ENCODE measurements at places on chromosomes 6 and 20.

DNA sequence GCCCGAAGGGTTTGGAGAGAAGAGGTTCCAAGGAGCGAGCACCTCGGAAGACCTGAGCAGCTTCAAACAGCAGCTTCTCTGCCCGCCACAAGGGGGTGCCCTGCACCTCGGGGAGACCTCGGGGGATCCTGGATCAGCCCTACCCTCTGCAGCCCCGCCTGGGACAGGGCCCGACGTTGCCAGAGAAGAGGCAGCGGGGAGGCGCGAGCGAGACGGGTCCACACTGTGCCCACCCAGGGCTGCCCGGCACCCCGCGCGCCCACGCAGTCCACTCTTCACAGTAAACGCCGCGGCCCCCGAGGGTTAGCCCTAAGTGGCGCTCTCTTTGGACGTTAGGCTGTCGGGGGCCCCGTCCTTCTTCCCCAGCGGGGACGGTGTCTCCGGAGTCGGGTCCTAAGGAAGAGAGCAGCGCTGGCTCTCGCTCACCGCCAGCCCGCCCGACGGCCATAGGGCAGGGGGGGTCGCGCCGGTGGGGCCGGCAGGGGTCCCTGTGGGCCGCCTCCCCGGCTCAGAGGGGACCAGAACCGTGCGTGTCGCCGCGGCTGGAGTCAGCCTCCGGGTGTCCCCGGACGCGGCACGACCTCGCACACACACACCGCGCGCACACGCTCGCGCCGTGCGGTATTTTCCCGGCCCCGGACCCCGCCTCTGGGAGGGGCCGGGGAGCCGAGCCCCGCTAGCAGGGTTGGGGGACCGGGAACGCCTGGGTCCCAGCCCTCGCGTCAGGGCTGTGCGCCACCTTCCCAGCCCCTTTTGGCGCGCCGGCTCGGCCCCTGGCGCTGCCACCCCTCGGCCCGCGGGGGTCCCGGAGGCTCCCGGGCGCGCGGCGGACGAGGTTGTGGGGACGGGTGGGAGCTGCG, 929 bp downstream of the CDH22 start:
- peak; percentile 48 for DNase-seq

DNA sequence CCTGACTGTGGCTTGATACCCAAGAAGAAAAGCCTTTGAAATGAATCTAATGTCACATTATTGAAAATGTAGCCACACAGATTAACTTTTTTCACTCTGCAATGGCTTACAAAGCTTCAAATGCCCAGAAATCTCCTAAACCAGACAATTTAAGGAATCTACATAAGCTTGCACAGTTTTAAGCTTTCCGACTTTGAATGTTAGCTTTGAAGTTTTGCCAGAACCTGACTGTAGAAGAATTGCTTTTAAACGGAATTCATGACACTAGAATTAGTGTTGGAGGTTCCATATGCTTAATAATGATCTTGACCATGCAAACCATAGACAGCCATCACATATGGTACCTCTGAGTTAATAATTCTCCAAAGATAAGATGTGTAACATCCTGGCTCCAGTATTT, 798.5 kb upstream of the EPHA7 start:
- DNase-seq: no peak

DNA sequence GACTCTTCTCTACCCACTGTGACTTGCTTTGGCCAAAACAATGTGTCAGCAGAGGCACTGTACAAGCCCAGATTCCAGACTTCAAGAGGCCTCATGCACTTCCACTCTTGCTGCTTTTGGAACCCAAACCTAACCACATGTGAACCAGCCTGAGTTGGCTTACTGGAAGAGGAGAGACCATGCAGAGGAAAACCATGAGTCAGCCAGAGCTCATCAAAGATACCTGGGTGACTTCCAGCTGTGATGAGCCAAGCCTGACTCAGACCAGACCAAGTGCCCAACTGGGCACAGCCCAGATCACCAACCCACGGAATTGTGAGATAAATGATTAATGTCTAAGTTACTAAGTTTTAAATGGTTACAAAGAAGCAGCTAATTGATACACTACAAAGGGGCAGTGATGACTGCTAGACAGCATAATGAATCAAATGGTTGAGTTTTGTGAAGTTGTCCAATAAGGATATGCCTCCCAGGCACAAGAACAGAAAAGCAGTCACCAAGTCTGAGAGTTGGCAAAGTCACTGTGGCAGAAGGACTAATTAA, 16.2 kb upstream of the BEND6 start:
- peak; percentile 100 for DNase-seq

DNA sequence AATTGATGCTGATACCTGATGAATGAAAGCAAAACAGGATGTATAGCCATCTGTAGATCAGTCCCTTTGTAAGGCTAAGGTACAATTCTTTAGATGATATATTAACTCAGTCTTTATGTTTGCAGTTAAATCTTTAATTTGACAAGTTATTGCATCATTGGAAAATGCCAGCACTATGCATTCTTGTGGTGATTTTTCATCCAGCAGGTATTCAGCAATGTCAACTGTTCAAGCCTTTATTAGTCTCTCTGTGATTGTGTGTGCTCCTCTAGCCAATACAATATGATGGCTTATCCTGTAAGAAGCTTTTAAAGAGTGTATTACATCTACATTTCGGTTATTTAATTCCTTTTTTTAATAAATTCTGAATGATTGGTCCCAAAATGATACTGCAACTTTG, 34.3 kb downstream of the HLA-DMB start:
- peak; percentile 45 for DNase-seq

- no peak for DNase-seq
Observed at GRCh38 chr6:52337633-52338290, 24.2 kb upstream of the PAQR8 start.

DNA sequence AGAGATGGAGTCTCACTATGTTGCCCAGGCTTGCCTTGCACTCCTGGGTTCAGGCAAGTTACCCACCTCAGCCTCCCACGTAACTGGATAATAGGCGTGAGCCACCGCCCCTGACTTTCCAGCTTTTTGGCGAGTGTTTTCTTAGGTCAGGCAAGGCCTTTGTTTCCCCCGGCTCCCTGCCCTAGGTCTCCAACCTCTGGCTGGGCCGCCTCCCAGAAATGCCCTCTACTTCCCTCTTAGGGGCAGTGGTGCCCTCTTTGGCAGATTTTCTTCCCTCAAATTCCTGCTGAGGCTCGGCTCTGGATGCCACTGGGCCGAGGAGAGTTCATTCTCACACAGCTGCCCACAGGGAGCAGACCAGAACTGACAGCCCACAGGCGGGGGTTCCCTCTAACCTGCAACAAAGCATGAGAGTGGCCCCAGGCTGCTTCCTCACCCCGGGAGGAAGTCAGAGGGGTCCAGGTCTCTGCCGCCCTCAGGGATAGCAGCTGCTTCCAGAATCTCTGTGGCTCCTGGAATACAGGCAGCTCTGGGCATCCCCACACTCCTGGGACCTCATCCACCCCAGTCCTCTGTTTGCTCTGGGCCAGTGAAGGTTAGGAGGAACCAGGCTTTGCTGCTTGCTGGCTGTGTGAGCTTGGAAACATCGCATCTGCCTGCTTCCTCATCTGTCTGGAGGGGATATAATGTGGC, 56.5 kb downstream of the TCP11 start:
- no peak for DNase-seq

GRCh38 chr20:4047614-4048013, 32.3 kb upstream of the RNF24 start:
- no peak for DNase-seq

All from fibroblast of mammary gland (primary cell).